GM12891 (cell line): ENCODE measurements at places on chromosomes 6 and 20.

- no peak for DNase-seq
Observed at GRCh38 chr6:160202411-160202810, 56.2 kb downstream of the SLC22A2 start.

DNA sequence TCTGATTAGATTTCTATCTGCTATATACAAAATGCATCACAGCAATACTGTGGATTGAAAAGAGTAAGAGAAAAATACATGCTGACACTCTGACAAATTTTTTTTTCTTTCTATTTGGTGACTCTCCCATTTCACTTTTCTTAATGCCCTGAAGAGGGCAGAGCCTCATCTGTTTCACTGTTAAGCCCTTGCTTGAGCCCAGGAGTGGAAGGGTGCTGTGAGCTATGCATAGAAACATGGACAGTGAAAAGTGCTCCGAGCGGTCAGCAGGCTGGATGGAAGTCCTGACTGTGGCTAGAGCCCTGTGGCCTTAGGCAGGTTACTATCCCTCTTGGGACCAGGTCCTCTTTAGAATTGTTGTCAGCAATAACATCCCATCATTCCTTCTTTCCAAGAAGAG lies 17.4 kb upstream of the CSE1L start:
- DNase-seq: no peak

GRCh38 chr6:106631346-106631745 lies 2.0 kb downstream of the QRSL1 start:
- no peak for DNase-seq

DNA sequence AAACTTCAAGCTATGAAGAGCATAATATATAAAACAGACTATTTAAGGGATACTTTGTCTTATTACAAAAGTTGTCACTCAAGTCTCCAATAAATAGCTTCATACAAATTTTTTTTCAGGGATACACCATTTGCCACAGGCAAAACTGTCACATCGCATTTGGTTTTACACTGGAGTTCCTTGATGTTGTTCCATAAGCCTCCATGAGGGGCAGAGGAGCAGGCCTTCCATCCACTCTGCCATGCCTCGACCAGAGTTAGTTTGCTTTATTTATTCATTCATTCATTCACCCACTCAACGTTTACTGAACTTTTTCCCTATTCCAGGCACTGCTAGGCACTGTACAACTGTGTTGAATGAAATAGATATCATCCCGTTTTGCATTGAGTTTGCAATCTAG lies 246.6 kb downstream of the PHF3 start:
- DNase-seq: no peak

- DNase-seq: no peak
Observed at GRCh38 chr6:53437557-53438202, 88.9 kb upstream of the ELOVL5 start.

DNA sequence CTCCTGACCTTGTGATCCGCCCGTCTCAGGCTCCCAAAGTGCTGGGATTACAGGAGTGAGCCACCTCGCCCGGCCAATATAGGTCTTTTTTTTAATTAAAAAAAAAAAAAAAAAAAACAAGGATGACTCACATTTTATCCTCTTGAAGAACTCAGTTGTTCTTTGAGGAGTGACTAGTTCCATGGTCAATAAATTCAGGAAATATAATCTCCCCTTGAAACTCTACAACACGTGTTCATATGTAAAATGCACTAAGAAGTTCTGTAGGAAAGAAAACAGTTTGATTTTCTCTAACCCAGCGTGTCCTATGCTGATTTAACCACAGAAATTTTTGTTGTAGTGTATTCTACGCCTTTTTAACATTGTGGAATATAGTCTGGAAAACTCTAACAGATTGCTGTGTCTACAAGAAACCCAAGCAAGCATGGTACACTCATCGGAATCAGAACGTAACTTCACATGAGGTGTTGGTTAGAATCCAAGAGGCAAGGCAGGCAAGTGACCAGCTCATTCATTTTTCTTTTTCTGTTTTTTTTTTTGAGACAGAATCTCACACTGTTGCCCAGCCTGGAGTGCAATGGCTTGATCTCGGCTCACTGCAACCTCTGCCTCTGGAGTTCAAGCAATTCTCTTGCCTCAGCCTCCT lies 79.0 kb upstream of the ZNF217 start:
- DNase-seq: no peak

- DNase-seq: no peak
Observed at GRCh38 chr6:143679041-143679440, 1.3 kb downstream of the PHACTR2 start.

GRCh38 chr6:7911345-7911725 lies 747 bp upstream of the TXNDC5 start:
- no peak for DNase-seq

DNA sequence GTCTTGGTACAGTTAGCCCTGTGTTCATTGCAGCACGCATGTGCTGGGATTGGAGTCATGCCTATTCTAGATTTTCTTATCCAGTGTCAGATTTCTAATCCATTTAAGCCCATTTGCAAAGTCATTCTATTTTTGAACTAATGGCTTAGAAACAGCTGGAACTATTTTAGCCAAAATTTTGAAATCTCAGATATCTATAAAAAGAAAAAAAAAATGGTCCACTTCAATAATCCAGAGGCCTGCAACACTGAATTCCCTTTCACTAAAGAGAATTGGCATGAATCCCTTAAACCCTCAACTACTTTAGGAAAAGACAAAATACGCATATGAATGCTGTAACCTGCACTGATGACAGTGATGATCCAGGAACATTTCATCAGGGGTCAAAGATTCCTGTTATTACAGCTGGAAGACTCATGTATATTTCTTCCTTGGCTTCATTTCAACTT lies 1.5 kb downstream of the COL21A1 start:
- no peak for DNase-seq

GRCh38 chr6:159107451-159108260 lies 61.5 kb upstream of the FNDC1 start:
- DNase-seq: no peak
